ENCODE measurements at places on chromosomes 12 and 14. TPM values are rescaled to one million over a fixed set of nuclear protein-coding genes. Genes with fewer than 3 reads are reported as not detected.

- peak; percentile 34 for DNase-seq
These were observed 236.1 kb upstream of the NPAS3 start for GRCh38 chr14:32702562-32702961.

- DNase-seq: no peak
These were observed 418.2 kb downstream of the FLRT2 start for GRCh38 chr14:85948153-85948552.

- no peak for DNase-seq
These were observed 644.2 kb downstream of the NOVA1 start for GRCh38 chr14:25953532-25954139.

ARMH4 gene
- 7.3 TPM for total RNA-seq

DNA sequence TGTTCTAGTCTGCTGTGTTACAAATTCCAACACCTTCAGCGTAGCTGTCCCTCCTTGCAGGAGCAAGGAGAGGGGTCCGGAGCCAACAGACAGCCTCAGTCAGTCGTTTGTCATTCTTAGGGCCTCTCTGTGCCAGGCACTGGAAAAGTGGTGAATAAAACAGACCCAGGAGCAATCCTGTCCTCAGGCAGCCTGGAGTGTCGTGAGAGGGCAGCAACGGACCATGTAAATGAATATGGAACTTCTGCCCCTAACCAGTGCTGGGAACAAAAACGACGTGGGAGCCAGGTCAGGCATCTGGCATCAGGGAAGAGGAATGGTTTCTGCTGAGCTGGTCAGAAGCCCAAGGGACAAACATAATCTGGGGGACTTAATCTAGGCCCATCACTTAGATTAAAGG is 64.8 kb upstream of the PSMC1 start:
- DNase-seq: no peak

DNA sequence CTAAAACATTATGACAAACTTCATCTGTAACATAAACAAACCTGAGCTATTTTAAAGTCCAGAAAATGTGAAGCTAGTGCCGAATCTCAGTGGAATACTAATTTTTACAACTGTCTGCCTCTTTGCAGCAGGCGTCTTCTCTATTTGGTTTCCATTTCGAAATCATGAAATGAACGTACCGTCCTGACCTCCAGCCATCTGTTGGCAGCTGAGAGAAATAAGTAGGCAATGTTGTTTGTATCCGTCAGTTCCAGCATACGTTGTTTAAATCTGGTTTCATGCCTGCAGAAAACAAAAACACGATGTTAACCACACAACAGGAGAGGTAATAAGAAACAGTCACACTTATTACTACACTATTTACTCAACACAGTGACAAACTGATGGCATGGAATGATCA is 54.3 kb upstream of the KCNJ8 start:
- peak; percentile 17 for DNase-seq

GRCh38 chr14:90739318-90740068 is 76.7 kb downstream of the TTC7B start:
- DNase-seq: no peak

- no peak for DNase-seq
These were observed 68.9 kb downstream of the ZNF641 start for GRCh38 chr12:48281811-48282210.

RNF212B gene
- not detected for total RNA-seq

TEAD4 gene
- 6.7 TPM for total RNA-seq

GRCh38 chr12:2118061-2118460 is 65.3 kb downstream of the CACNA1C start:
- no peak for DNase-seq

LRIG3 gene
- total RNA-seq: 4.5 TPM

- DNase-seq: no peak
These were observed 120.4 kb downstream of the ANO6 start for GRCh38 chr12:45336331-45336730.

GRCh38 chr14:68774771-68775613 is 17.9 kb downstream of the ZFP36L1 start:
- no peak for DNase-seq

DNA sequence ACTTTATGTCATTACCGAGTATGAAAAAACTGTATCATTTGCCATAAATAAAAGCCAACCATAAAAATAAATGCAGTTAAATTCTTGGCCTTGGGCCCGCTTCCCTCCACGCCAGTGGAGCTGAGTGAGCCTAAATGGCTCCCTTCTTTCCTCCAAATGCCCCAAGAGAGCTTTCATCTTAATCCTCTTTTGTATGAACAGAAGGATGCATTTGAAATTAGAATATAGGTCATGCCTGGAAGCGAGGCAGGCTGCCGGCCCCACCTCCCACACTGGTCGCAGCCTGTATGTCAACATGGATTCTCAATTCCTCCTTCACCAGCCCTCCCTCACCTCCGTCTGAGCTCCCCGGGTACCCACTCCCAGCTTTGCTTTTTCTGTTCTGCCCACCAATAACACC is 245.7 kb downstream of the SLC15A4 start:
- no peak for DNase-seq

DNA sequence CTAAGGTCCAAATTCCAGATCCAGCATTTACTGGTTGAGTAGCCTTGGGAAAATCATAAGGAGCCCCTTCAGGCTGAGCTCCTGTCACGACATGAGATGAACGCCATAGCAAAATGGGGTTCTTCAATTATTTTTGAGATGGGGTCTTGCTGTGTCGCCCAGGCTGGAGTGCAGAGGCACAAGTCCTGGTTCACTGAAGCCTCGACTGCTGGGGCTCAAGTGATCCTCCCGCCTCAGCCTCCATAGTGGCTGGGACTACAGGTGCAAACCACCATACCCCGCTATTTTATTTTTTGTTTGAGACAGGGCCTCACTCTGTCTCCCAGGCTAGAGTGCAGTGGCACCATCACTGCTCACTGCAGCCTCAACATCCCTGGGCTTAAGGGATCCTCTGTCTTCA is 25.7 kb upstream of the GPR68 start:
- DNase-seq: no peak

DNA sequence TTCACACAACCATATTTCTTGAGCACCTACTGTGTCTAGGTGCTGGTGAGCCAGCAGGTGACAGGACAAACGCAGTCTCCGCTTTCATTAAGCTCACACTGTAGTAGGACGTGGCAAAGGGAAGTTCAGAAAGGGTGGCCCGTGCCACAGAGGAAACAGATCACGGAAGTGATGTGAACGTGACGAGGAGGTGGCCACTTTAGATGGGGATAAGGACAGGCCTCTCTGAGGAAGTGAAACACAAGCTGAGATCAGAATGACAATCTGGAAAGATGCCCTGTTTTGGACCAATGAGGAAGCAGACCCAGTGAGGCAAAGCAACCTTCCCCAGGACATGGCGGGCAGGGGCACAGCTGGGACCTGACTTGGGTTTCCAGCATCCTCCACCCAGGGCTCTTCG is 127.4 kb upstream of the PRMT8 start:
- no peak for DNase-seq

NTN4 gene
- 76.8 TPM for total RNA-seq

DNA sequence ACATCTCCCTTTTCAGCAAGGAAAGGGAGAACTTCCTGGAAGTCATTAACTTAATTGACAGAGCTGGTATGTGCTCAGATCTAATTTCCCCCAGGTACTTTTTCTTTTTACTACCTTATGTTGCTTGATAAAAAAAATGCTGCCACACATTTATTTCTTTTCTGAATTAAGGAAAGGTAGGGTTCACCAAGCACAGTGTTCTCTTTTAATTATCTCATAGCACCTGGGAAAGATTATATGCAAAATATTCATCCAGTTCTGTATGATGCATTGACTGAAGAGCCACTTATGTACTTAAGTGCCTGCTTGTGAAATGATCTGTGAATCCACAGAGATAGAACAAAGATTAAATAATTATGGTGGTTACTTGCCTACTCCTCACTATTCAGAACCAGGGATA is 25.1 kb downstream of the KCNC2 start:
- no peak for DNase-seq

DNA sequence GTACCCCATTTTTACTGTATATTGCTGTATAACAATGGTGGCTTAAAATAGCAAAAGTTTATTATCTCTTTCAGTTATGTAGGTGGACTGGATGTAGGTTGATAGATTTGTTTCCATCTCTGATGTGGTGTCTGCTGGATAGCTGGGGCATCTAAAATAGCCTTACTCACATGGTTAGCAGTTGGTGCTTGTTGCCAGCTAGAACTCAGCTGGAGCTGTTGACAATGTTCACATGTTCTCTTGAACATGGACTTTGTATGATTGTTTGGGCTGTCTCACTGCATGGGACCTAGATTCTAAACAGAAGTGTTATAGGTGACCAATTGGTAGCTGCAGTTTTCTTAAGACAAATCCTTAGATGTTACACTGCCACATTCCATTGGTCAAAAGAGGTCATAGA is 126.9 kb downstream of the GPHN start:
- DNase-seq: no peak

PRICKLE1 gene
- 20.9 TPM for total RNA-seq

DNA sequence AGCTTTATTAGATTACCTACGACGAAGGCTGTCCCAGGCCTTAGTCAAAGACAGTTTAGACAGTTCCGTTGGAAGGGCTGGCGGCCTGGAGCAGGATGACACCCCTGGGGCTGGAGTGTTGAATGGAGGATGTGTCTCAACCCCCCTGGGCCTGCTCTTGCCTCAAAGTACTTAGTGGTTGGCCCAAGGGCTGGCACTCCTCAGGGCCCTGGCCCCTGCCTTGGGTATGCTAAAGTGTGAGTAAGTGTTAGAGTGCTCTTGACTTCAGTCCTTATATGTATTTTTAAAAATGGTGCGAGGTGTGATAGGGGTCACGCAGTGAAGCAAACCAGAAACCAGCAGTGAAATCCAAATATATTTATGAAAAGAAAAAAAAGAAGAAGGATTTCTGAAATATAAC is 261.6 kb downstream of the KTN1 start:
- DNase-seq: no peak

EXOC3L4 gene
- total RNA-seq: 0.66 TPM

VPS37B gene
- 13.3 TPM for total RNA-seq

TBPL2 gene
- not detected for total RNA-seq

SMCO2 gene
- not detected for total RNA-seq

DNA sequence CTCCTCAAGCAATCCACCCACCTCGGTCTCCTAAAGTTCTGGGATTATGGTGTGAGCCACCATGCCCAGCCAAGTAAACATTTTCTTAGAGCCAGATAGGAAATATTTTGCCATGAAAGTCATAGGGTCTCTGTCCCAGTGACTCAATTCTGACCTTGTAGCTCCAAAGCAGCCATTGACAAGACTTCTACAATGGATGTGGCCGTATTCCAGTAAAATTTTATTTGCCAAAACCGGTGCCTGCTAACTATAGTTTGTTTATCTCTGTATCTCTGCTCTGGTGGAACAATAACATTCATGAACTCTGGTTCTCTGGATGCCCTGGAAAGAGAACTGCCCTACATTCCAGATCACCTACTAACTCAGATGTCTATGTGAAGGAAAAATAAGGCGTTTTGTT is 54.6 kb upstream of the USP44 start:
- DNase-seq: no peak
